ENCODE measurements at places on chromosomes 7 and 10.

- no peaks in the 10 kb centered on the region for H3K4me1 ChIP-seq
- no peak for DNase-seq
- peaks cover 28% of the 10 kb centered on the region for H3K27me3 ChIP-seq
- no peaks in the 10 kb centered on the region for H3K36me3 ChIP-seq
- no peak overlapping the region for H3K4me3 ChIP-seq
Measured at GRCh38 chr7:29857654-29858053, 51.3 kb downstream of the WIPF3 start.

DNA sequence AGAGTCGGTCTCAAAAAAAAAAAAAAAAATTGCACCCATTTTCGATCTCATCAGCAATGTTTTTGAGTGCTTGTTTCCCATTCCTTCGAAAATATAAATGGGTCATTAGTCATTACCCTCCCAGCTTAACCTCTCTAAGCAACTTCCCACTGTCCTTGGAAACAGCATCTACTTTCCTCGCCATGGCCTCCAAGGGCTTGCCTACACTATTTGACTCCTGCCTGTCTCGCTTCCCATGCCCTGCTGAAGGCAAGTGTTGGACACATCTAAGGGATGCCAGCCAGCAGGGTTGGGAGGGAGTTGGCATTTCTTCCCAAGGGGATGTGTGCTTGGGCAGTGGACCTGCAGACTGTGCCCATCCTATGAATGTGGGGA lies 12.7 kb upstream of the RHBDD2 start:
- H3K27ac ChIP-seq, result no peak overlapping the region
- H3K4me3 ChIP-seq, result no peak overlapping the region
- peaks cover 7% of the 10 kb centered on the region for H3K36me3 ChIP-seq
- no peak for DNase-seq
- H3K27me3 ChIP-seq, result peaks cover 22% of the 10 kb centered on the region

GRCh38 chr10:29973921-29974320 lies 85.5 kb downstream of the JCAD start:
- H3K36me3 ChIP-seq, result peaks cover 4% of the 10 kb centered on the region
- H3K4me3 ChIP-seq, result no peak overlapping the region
- no peak for DNase-seq
- H3K4me1 ChIP-seq, result no peaks in the 10 kb centered on the region
- no peak overlapping the region for H3K27ac ChIP-seq
- H3K27me3 ChIP-seq, result peaks cover 47% of the 10 kb centered on the region

- H3K4me1 ChIP-seq, result no peaks in the 10 kb centered on the region
- no peak for DNase-seq
- H3K27me3 ChIP-seq, result no peaks in the 10 kb centered on the region
- no peak overlapping the region for H3K4me3 ChIP-seq
- H3K27ac ChIP-seq, result no peak overlapping the region
Measured at GRCh38 chr10:95236068-95236903, 42.2 kb downstream of the ACSM6 start.

DNA sequence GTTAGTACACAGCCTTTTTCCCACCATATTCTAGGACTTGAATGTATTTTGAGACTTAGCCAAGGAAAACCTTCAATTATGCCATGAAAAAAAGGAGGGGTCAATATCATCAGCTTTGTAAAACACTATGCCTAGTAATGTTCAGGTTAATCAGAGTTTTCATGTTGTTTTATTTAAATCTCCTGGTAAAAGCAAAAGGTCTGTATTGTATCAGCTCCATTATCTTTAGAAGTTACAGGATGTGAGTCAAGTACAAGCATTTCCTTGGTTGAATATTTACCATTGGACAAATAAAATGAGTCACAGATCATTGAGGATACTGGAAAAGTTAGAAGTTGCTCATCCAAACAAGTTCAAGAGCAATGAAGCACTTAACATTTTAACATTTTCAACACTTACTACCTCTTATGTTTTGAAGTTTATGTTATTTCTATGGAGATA lies 89.9 kb upstream of the CAPZA2 start:
- peaks cover 32% of the 10 kb centered on the region for H3K27me3 ChIP-seq
- DNase-seq, result no peak
- no peaks in the 10 kb centered on the region for H3K4me1 ChIP-seq
- H3K36me3 ChIP-seq, result no peaks in the 10 kb centered on the region
- H3K4me3 ChIP-seq, result no peak overlapping the region

DNA sequence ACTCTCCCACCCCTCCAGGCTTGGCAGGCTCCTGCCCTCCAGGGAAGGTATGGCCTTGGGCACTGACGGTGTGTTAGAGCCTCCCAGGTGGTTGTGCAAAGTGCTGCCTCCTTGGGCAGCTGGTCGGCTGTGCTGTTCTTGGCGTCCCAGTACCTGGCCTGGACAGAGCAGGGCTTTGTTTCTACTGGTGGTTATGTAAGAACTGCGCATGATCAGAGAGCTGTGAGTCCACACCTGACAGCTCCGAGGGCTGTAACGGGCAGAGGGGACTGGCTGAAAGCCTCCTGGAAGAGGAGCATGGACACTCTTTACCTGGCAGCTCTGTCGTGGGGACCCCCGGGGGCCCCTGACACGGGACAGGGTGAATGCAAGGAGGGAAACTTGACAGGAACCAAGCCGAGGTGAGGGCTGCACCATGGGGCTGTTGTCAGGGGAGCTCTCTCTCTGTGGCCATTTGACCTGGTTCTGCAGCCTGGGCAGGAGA lies 3.1 kb upstream of the SFRP5 start:
- H3K4me1 ChIP-seq, result peaks cover 14% of the 10 kb centered on the region
- no peak overlapping the region for H3K27ac ChIP-seq
- no peak overlapping the region for H3K4me3 ChIP-seq
- peaks cover 3% of the 10 kb centered on the region for H3K36me3 ChIP-seq

DNA sequence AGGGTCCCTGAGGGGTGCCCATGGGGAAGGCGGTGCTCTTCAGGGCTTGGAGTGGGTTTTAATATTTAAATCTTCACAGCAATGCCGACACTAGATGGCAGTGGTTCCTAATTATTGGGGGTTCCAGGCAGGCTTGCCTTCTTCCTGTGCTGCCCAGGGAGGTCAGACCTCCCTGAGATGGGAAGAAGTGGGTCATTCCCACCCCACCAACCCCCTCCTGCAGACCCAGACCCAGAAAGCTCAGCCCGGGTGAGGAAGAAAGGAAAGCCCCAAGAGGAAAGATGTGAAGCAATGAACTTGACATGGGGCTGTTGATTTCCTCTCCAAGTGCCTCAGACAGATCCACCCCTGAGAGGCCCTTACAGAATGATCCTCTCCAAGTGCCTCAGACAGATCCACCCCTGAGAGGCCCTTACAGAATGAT lies 85.1 kb upstream of the LANCL2 start:
- no peak overlapping the region for H3K4me3 ChIP-seq
- peak overlapping the region; percentile 63 for H3K27ac ChIP-seq
- DNase-seq, result peak; percentile 72
- H3K27me3 ChIP-seq, result peaks cover 16% of the 10 kb centered on the region
- H3K36me3 ChIP-seq, result peaks cover 7% of the 10 kb centered on the region

- no peak for DNase-seq
- H3K4me3 ChIP-seq, result no peak overlapping the region
- no peaks in the 10 kb centered on the region for H3K4me1 ChIP-seq
- no peaks in the 10 kb centered on the region for H3K27me3 ChIP-seq
- no peak overlapping the region for H3K27ac ChIP-seq
Measured at GRCh38 chr10:58588673-58589265, 76.1 kb downstream of the BICC1 start.

DNA sequence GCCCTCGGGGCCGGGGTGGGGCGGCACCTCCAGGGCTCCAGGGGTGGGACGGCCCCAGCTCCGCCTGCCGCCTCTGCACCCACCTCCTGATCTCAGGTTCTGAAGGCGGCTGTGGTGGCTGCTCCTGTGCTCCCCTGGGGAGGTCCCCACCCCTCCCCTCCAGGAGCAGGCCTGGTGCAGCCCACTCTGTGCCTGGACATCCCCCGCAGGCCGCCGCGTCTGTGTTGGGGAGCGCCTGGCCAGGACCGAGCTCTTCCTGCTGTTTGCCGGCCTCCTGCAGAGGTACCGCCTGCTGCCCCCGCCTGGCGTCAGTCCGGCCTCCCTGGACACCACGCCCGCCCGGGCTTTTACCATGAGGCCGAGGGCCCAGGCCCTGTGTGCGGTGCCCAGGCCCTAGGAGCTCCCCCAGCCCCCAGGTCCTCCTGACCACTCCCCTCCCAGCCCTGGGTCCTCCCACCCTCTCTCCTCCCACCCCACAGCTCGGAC lies 5.5 kb downstream of the CYP2W1 start:
- peaks cover 20% of the 10 kb centered on the region for H3K27me3 ChIP-seq
- DNase-seq, result no peak
- no peak overlapping the region for H3K27ac ChIP-seq
- no peak overlapping the region for H3K4me3 ChIP-seq
- peaks cover 5% of the 10 kb centered on the region for H3K4me1 ChIP-seq
- no peaks in the 10 kb centered on the region for H3K36me3 ChIP-seq

DNA sequence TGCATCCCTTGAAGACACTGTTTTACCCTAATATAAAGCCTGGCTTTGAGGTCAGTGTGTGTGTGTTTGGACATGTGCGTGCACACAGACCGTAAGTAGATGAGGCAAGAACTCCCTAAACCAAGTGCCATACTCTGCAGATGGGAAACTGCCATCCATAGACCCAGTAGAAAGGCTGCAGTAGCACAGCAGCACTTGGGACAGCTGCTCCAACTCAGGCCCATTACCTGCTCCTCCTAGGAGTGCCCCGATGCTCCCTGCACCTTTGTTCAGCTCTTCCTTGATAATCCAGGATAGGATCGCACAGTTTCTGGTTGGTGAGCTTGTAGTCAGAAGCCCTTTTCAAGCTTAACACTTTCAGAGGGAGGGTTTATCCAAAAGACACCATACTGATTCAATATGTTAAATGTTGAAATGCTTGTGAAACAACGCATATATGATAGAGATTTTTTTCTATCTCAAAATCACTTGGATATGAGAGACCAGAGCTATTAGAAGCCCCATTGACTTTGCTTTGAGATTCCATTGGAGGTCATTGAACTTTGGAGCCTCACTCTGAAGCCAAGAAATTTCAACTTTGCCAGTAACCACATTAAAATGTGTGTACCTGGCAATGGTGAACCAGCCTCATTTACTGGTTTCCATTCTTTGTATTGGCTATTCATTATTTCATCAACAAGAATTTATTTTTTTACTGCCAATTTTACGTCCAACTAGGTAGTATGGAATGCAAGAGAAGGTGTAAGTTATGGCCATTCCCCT lies 757.0 kb upstream of the GALNT17 start:
- peaks cover 3% of the 10 kb centered on the region for H3K36me3 ChIP-seq
- no peaks in the 10 kb centered on the region for H3K4me1 ChIP-seq
- no peaks in the 10 kb centered on the region for H3K27me3 ChIP-seq
- H3K27ac ChIP-seq, result no peak overlapping the region
- DNase-seq, result no peak
- no peak overlapping the region for H3K4me3 ChIP-seq

DNA sequence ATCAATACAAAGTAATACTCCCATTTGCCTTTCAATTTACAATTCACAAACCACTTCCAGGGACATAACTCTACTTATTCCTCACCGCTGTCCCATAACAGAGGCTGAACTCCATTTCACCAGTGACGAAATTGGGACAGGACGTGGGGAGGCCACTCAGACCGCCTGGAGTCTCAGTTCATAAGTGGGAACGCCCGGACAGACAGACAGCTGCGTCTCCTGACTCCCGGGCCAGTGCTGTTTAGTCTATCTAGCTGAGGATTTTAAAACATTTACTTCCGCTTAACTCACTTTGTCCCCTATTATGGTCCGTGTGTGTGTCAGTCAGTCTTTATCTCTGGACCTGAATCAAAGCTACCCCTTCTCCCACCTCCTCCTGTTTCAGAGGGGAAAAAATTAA lies 67.4 kb upstream of the ZNF438 start:
- H3K36me3 ChIP-seq, result no peaks in the 10 kb centered on the region
- no peak for DNase-seq
- H3K4me3 ChIP-seq, result no peak overlapping the region
- H3K27me3 ChIP-seq, result peaks cover 20% of the 10 kb centered on the region
- peaks cover 2% of the 10 kb centered on the region for H3K4me1 ChIP-seq

DNA sequence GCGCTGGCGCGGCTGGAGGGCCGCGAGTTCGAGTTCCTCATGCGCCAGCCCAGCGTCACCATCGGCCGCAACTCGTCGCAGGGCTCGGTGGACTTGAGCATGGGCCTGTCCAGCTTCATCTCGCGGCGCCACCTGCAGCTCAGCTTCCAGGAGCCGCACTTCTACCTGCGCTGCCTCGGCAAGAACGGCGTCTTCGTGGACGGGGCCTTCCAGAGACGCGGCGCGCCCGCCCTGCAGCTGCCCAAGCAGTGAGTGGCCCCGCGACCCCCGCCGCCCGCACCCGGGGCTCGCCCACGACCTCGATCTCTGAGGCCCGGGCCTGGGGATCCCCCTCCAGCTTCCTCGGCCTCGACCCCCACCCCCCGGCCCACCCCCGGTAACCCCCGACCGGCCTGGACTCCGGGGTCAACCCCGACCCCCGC lies 537 bp downstream of the FOXK1 start:
- DNase-seq, result peak; percentile 36
- peaks cover 34% of the 10 kb centered on the region for H3K4me1 ChIP-seq
- peak overlapping the region; percentile 98 for H3K27ac ChIP-seq
- peaks cover 4% of the 10 kb centered on the region for H3K27me3 ChIP-seq
- peaks cover 44% of the 10 kb centered on the region for H3K36me3 ChIP-seq

GRCh38 chr7:97307521-97308108 lies 190.1 kb downstream of the SDHAF3 start:
- H3K27me3 ChIP-seq, result peaks cover 8% of the 10 kb centered on the region
- no peaks in the 10 kb centered on the region for H3K36me3 ChIP-seq
- H3K27ac ChIP-seq, result no peak overlapping the region
- no peaks in the 10 kb centered on the region for H3K4me1 ChIP-seq
- no peak overlapping the region for H3K4me3 ChIP-seq

DNA sequence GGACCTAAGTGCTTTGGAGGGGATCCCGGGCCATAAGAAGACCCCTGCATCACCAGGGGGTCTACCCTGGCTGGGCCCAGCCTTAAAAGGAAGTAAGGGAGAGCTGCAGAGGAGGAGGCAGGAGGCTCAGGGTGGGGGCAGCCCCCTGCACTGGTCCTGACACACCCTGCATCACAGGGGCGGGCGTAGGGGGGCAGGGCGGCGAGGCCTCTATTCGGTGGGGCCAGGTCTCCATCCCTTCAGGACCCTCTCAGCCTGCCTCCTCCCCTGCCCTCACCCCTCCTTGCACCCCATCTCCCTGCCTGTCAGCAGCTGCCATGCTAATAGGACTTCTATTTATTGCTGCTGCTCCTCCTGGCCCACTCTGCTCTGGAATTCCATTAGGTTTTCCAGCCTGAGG lies 101.4 kb downstream of the C10orf105 start:
- H3K36me3 ChIP-seq, result peaks cover 2% of the 10 kb centered on the region
- H3K4me1 ChIP-seq, result peaks cover 2% of the 10 kb centered on the region
- no peak overlapping the region for H3K4me3 ChIP-seq

DNA sequence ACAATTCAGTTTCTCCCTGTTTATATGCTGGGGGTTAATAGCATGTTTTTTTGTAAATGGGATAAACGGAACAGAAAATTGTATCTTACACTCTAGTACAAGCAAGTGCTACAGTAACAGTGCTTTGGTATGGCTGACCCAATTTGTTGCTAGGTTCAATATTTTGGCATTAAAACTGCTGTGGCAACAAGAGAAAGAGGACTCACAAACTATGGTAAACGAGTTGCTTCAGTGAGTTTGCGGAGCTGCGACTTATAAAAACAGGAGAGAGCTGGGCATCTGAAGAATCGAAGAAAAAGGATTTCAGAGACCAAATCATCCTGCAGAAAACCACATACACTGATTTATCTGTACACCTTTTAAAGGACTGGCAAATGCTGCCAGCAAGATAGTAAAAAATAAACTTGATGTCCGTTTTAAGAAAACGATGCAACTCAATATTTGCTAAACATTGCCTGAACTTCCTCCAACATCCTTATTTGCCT lies 2.2 kb downstream of the GLUD1 start:
- peak overlapping the region; percentile 95 for H3K27ac ChIP-seq
- H3K36me3 ChIP-seq, result peaks cover 38% of the 10 kb centered on the region
- DNase-seq, result no peak
- H3K4me1 ChIP-seq, result peaks cover 38% of the 10 kb centered on the region
- H3K27me3 ChIP-seq, result no peaks in the 10 kb centered on the region
- H3K4me3 ChIP-seq, result peak overlapping the region; percentile 92
